ENCODE measurements at places on chromosomes 12 and 14. TPM values are rescaled to one million over a fixed set of nuclear protein-coding genes. Genes with fewer than 3 reads are reported as not detected.

Gene CPSF2
- total RNA-seq: 33.0 TPM

- H3K4me3 ChIP-seq: no peak overlapping the region
- no peak overlapping the region for H3K27ac ChIP-seq
- no peak for DNase-seq
- no peaks in the 10 kb centered on the region for H3K36me3 ChIP-seq
- no peaks in the 10 kb centered on the region for H3K4me1 ChIP-seq
These were observed 49.2 kb upstream of the DUSP6 start for GRCh38 chr12:89401433-89402058.

Gene POU6F1
- 26.4 TPM for total RNA-seq

DNA sequence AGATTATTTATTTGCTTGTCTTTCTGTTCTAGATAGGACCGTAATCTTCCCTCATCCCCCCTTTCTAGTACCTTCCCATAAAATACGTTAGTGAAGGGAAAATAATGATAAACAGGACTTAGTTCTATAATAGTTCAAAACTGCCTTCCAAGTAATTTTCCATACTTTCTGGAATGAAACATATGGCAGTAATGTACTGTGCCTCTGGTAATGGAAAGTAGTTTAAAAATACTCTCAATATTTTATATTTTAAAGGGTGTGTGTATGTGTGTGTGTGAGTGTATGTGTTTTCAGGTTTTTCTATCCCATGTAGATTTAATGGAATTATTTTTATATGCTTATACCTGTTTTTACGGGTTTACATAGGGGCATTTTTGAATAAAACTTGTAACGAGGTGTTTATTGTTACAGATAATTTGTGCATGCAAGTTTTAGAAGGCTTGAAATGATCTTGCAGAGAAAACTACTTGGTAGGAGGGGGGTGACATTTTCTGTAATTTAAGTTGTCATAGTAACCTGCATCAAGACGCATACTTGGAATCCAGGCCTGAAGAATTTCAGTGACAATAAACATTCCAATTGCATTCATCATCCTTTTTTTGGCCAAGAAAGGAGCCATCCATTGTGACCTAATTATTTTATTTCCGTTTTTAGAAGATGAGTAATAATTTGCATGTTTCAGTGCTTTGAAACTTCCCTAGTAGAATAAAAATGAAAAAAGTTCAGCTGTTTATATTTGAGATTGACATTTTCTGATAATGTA, 38.9 kb downstream of the RASSF8 start:
- no peak overlapping the region for H3K4me3 ChIP-seq
- peaks cover 15% of the 10 kb centered on the region for H3K4me1 ChIP-seq
- no peak overlapping the region for H3K27ac ChIP-seq
- H3K36me3 ChIP-seq: peaks cover 8% of the 10 kb centered on the region

- peaks cover 4% of the 10 kb centered on the region for H3K4me1 ChIP-seq
- no peak for DNase-seq
- peak overlapping the region; percentile 70 for H3K4me3 ChIP-seq
- H3K27ac ChIP-seq: peak overlapping the region; percentile 60
- H3K27me3 ChIP-seq: no peaks in the 10 kb centered on the region
These were observed 787 bp downstream of the HECTD4 start for GRCh38 chr12:112381406-112381882.

- H3K36me3 ChIP-seq: no peaks in the 10 kb centered on the region
- no peaks in the 10 kb centered on the region for H3K4me1 ChIP-seq
- no peaks in the 10 kb centered on the region for H3K27me3 ChIP-seq
- H3K4me3 ChIP-seq: no peak overlapping the region
- DNase-seq: no peak
These were observed 520.0 kb upstream of the CCDC196 start for GRCh38 chr14:65966188-65966587.

Gene CCDC175
- not detected for total RNA-seq

GRCh38 chr12:42145552-42146215, 1.0 kb upstream of the GXYLT1 start:
- H3K4me3 ChIP-seq: peak overlapping the region; percentile 33
- H3K4me1 ChIP-seq: peaks cover 21% of the 10 kb centered on the region
- DNase-seq: no peak
- no peaks in the 10 kb centered on the region for H3K36me3 ChIP-seq
- H3K27ac ChIP-seq: peak overlapping the region; percentile 89

Gene CEBPE
- total RNA-seq: not detected

Gene SLC25A3
- 309 TPM for total RNA-seq

DNA sequence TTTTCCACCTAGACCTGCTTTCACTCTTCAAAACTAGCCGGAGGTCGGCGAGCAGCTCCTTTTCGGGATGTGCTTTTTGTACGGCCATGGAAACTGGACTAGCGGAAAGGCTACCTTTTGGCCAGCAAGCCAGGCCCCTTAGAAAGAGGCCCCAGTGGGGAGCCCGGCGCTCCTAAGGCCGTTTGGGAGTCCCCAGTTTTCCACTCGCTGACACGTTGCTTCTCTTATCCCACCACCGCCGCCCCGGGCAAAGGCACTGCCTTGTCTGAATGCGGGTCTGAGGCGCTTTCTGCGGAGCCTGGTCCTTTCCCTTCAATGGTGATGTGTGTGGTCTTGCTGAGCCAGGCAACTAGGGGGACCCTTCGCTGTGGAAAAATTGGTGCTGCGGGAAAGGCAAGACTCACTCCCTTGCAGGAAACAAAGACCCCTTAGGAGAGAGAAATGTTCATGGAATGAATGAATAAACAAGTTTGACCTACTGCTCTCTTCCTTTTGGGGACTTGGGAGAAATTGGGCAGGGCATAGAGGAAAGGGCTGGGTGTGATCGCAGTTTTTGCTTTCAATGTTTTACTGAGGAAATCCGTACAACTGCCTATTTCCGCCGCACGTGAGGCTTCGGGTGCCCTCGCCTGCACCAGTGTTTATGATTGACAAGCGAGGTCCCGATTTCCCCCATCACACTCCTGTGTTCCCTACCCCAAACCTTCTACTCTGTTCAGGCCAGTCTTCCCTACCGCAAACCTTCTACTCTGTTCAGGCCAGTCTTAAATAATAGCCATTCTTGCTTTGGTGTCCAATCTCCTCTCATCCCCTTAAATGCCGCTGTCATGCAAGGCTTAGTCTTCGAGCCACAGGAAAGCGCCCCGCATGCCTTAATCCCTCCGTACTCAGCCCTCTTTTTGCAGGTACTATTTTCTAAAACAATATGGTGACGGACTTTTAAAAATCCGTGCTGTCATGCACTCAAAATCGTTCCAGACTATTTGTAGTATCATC, 1.0 kb upstream of the SLC38A2 start:
- no peaks in the 10 kb centered on the region for H3K27me3 ChIP-seq
- peaks cover 27% of the 10 kb centered on the region for H3K36me3 ChIP-seq
- no peaks in the 10 kb centered on the region for H3K4me1 ChIP-seq
- H3K27ac ChIP-seq: peak overlapping the region; percentile 96

GRCh38 chr12:131280426-131280825, 326.7 kb downstream of the ADGRD1 start:
- H3K27ac ChIP-seq: no peak overlapping the region
- peaks cover 6% of the 10 kb centered on the region for H3K27me3 ChIP-seq
- no peaks in the 10 kb centered on the region for H3K4me1 ChIP-seq
- no peak overlapping the region for H3K4me3 ChIP-seq
- DNase-seq: no peak

Gene STXBP6
- 12.6 TPM for total RNA-seq

DNA sequence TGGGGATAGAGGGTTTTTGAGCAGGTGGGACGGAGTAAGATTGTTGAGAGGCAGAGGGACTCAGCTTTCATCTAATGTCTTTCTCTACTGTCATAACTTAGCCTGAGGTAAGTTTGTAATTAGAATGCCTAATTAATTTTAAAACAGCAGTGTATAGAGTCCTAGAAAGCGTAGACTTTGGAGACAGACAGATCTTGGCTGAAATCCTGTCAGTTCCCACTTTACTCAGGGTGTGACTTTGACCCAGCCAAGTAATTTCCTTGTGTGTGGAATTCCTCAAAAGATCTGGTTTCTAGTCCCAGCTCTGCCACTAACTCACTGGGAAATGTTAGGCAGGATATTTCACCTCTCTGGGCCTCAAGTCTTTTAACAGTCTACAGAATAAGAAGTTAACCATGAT, 74.3 kb downstream of the SLC25A21 start:
- no peak overlapping the region for H3K27ac ChIP-seq
- no peaks in the 10 kb centered on the region for H3K4me1 ChIP-seq
- no peak overlapping the region for H3K4me3 ChIP-seq
- H3K27me3 ChIP-seq: no peaks in the 10 kb centered on the region
- DNase-seq: no peak

- H3K27ac ChIP-seq: peak overlapping the region; percentile 99
- peak; percentile 99 for DNase-seq
- peaks cover 18% of the 10 kb centered on the region for H3K4me1 ChIP-seq
- H3K27me3 ChIP-seq: no peaks in the 10 kb centered on the region
These were observed 6.8 kb upstream of the BAZ2A start for GRCh38 chr12:56636675-56637540.

Gene AICDA
- 0.39 TPM for total RNA-seq

GRCh38 chr12:121330195-121330594, 22.0 kb downstream of the ANAPC5 start:
- DNase-seq: no peak
- no peaks in the 10 kb centered on the region for H3K4me1 ChIP-seq
- no peaks in the 10 kb centered on the region for H3K27me3 ChIP-seq
- no peak overlapping the region for H3K27ac ChIP-seq
- no peaks in the 10 kb centered on the region for H3K36me3 ChIP-seq

Gene TRIM9
- 5.9 TPM for total RNA-seq

DNA sequence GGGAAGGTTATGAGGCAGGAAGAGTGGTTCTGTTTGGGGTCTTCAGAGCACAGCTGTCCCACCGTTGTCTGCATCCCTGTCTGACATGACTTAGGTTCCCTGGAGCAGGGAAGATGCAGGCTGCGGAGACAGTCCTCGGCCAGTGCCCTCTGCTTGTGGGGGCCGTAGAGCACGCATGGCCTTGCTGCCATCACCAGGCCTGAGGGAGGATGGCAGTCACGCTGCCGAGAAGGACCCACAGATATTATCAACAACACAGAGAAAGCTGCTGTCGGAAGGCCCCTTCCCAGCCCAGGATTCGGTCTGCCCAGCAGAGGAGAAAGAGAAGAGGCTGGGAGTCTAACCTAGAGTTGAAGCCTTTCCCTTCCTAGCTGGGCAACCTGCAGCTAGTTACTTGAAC, 35.0 kb downstream of the ERH start:
- no peak overlapping the region for H3K4me3 ChIP-seq
- no peak overlapping the region for H3K27ac ChIP-seq
- no peaks in the 10 kb centered on the region for H3K36me3 ChIP-seq
- no peaks in the 10 kb centered on the region for H3K27me3 ChIP-seq

DNA sequence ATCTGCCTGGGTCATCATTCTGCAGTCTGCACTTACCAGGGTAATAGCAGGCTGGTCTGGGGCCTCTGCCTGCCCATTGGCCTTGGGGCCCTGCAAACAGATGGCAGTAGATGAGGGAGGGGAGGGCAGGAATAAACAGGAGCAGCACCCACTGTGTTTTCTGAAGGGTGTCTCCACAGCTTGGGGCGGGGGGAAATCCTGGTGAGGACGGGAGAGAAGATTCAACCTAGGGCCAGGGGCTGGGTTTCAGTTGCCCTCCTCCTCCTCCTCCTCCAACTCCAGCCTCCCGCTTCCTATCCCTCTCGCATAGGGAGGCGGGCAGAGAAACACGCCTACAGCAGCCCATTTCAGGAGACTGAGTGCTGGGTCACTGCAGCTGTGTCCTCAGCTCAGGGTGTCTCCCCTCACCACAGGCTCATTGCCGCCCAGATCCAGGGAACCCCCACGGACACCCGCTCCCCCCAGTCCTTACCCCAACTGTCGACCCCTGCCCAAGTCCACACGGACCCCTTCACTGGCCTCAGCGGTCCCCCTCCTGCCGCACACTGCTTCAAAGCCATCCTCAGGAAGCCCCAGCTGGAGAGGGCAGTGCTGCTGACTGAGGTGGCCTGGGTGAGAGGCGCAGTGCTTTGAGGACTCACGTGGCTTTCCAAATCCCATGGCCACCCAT, 9.1 kb upstream of the KRT80 start:
- H3K27me3 ChIP-seq: peaks cover 3% of the 10 kb centered on the region
- no peak for DNase-seq
- no peak overlapping the region for H3K27ac ChIP-seq
- H3K36me3 ChIP-seq: no peaks in the 10 kb centered on the region

DNA sequence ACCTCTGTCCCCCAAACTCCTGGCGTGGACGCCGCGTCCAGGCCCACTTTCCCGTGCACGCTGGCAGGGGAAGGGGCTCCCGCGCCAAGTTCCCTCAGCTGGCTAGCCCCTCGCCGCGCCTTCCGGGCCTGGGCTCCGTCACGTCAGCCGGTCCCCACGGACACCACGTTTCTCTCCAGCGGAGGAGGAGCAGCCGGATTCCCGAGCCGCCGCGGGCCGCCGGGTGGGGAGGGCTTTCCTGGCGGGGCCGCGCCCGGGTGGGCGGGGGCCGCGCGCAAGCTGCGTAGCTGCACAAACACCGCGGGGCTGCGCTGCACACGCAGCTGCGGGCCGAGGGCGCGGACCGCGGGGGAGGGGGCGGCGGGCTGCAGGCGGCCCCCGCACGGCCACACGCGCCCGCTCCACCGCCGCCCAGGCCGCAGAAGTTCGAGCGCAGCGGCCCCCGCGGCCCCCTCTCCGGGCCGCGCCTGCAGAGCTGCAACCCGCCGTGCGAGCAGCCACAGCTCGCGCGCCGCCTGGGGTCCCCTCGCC, 45.1 kb upstream of the PNMA1 start:
- peak; percentile 61 for DNase-seq
- peaks cover 77% of the 10 kb centered on the region for H3K4me1 ChIP-seq
- H3K27me3 ChIP-seq: no peaks in the 10 kb centered on the region
- peak overlapping the region; percentile 83 for H3K4me3 ChIP-seq
- no peaks in the 10 kb centered on the region for H3K36me3 ChIP-seq

Gene MYF6
- not detected for total RNA-seq

DNA sequence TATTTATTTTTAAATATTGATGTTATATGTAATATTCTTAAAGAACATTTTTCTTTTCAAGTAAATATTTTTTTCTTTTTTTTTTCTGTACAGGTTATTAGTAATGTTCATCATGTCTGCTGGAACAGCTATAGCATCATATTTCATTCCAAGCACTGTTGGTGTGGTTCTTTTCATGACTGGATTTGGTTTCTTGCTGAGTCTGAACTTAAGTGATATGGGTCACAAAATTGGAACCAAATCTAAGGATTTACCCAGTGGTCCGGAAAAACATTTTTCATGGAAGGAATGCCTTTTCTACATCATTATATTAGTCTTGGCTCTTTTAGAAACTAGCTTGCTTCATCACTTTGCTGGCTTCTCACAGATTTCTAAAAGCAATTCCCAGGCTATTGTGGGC, 23.2 kb downstream of the PCNX4 start:
- H3K4me1 ChIP-seq: no peaks in the 10 kb centered on the region
- peaks cover 11% of the 10 kb centered on the region for H3K36me3 ChIP-seq
- no peaks in the 10 kb centered on the region for H3K27me3 ChIP-seq
- H3K4me3 ChIP-seq: no peak overlapping the region
- no peak for DNase-seq
